ENCODE measurements at places on chromosomes 1 and 21.

GRCh38 chr1:223620297-223620897, 45.1 kb downstream of the CAPN8 start:
- H3K4me3 ChIP-seq: no peak overlapping the region
- no peaks in the 10 kb centered on the region for H3K36me3 ChIP-seq
- peaks cover 3% of the 10 kb centered on the region for H3K27me3 ChIP-seq
- H3K4me1 ChIP-seq: no peaks in the 10 kb centered on the region

DNA sequence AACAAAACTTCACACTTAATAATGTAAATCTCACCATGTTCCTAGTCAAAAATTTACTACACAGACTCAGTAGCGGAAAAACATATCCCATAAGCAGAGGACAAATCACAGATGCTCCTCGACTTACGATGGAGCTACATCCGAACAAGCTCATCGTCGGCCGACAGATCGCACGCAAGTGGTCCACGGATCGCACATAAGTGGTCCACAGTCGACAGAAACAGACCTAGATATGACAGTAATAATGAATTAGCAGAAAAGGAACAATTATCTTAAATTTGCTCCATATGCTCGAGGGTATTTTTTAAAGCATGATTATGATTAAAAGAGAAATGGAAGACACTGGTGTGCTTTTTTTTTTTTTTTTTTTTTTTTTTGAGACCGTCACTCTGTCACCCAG, 36.3 kb downstream of the WDR4 start:
- no peak for DNase-seq
- peaks cover 5% of the 10 kb centered on the region for H3K4me1 ChIP-seq
- H3K27me3 ChIP-seq: no peaks in the 10 kb centered on the region
- peaks cover 9% of the 10 kb centered on the region for H3K36me3 ChIP-seq
- H3K27ac ChIP-seq: no peak overlapping the region

DNA sequence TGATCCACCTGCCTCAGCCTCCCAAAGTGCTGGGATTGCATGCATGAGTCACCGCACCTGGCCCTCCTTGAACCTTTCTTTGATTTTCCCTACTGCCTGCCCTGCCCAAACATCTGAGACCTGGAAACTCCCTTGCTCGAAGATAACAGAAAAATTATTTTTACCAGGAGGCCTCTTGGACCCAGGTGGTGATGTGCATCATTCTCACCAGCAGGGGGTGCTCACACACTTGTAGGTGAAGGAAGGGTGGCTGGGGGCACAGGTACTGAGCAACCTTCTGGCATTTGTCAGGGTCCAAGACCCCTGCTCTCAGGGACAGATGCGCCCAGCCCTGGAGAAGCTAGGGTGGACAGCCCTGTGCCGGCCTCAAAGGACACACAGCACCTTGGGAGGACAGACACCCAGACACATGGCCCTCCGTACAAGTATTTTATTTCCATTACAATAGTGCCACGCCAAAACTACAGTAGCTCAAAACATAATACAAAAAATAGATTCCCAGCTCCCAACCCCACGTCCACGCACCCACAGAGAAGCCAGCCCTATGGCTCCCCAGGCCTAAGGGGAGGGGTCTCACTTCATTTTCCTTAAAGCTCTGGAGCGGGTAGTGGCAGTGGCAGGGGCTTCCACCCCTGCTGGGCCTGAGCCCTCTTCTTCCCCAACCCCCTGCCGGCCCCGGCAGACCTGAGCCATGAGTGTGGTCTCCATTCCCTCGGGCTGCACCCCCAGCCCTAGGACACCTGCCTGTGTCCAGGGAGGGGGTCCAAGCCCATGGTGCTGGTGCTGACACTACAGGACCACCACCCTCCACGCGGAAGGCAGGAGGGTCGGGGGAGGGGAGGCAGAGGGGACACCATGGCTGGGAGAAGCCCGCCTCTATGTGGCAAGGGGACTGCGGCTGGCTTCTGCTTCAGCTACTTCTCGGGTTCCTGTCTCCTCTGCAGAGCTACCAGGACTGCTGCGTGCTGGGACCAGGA, 40.4 kb upstream of the EIF4G3 start:
- H3K36me3 ChIP-seq: peaks cover 6% of the 10 kb centered on the region
- no peak overlapping the region for H3K27ac ChIP-seq
- H3K27me3 ChIP-seq: no peaks in the 10 kb centered on the region
- H3K4me1 ChIP-seq: no peaks in the 10 kb centered on the region
- peak; percentile 70 for DNase-seq

GRCh38 chr21:34911360-34911759, 137.7 kb downstream of the RUNX1 start:
- H3K27me3 ChIP-seq: peaks cover 8% of the 10 kb centered on the region
- H3K4me1 ChIP-seq: peaks cover 12% of the 10 kb centered on the region
- DNase-seq: no peak
- H3K27ac ChIP-seq: no peak overlapping the region
- peaks cover 2% of the 10 kb centered on the region for H3K36me3 ChIP-seq

GRCh38 chr1:152107984-152108881, 7.0 kb downstream of the TCHH start:
- DNase-seq: peak; percentile 29
- H3K27ac ChIP-seq: peak overlapping the region; percentile 72
- no peaks in the 10 kb centered on the region for H3K4me1 ChIP-seq
- peaks cover 1% of the 10 kb centered on the region for H3K36me3 ChIP-seq
- H3K4me3 ChIP-seq: no peak overlapping the region

- peaks cover 4% of the 10 kb centered on the region for H3K4me1 ChIP-seq
- no peak overlapping the region for H3K4me3 ChIP-seq
- peaks cover 79% of the 10 kb centered on the region for H3K27me3 ChIP-seq
- H3K36me3 ChIP-seq: no peaks in the 10 kb centered on the region
- H3K27ac ChIP-seq: no peak overlapping the region
- DNase-seq: no peak
These were observed 803 bp upstream of the RHBG start for GRCh38 chr1:156368157-156368658.

DNA sequence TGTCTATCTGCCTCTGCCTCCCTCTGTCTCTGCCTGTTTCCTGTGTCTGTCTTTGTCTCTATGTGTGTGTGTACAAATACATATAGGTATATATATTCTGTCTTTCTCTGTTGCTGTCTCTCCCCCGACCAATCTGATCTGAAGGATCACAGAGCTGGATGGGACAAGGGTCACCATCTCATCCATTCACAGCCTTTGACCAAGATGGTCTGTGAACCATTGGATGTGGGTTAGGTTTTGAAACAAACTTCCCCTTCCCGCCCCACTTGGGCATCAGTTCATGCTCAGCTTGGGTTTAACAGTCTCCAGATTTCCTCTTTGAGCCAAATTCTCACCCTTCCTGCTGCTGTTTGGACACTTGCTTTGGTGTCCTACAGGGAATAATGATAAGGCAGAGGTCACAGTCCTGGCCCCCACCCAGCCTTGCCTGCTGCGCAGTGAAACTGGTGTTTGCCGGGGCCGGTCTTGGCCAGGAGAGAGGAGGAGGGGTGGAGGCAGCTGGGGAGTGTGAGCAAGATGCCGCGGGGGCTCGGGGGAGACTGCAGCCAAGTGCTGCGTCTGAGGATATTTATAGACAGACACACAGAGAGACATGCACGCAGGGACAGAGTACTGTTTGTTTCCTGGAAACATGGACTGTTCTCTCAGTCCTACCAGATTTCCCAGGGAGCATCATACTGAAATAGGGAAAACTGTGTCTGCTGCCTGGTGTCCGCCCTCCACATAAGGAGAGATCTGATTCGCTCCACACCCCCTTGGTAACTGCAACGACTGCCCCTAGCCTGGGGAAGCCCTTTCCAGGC, 27.0 kb upstream of the BTG2 start:
- peak overlapping the region; percentile 65 for H3K27ac ChIP-seq
- H3K4me3 ChIP-seq: peak overlapping the region; percentile 59
- no peaks in the 10 kb centered on the region for H3K36me3 ChIP-seq
- H3K27me3 ChIP-seq: no peaks in the 10 kb centered on the region
- peaks cover 58% of the 10 kb centered on the region for H3K4me1 ChIP-seq

GRCh38 chr1:85596947-85597346, 16.4 kb downstream of the CCN1 start:
- H3K27ac ChIP-seq: no peak overlapping the region
- H3K4me3 ChIP-seq: no peak overlapping the region
- no peak for DNase-seq
- H3K27me3 ChIP-seq: no peaks in the 10 kb centered on the region
- H3K4me1 ChIP-seq: no peaks in the 10 kb centered on the region

GRCh38 chr21:25890001-25890400, 155.2 kb downstream of the GABPA start:
- H3K36me3 ChIP-seq: peaks cover 4% of the 10 kb centered on the region
- no peak overlapping the region for H3K4me3 ChIP-seq
- H3K4me1 ChIP-seq: peaks cover 1% of the 10 kb centered on the region
- DNase-seq: no peak

- H3K27me3 ChIP-seq: peaks cover 11% of the 10 kb centered on the region
- no peaks in the 10 kb centered on the region for H3K36me3 ChIP-seq
- DNase-seq: peak; percentile 72
- no peak overlapping the region for H3K27ac ChIP-seq
- H3K4me1 ChIP-seq: peaks cover 6% of the 10 kb centered on the region
- no peak overlapping the region for H3K4me3 ChIP-seq
These were observed 16.1 kb upstream of the LRRC8D start for GRCh38 chr1:89804642-89805237.

GRCh38 chr1:228315945-228316588, 90.6 kb downstream of the TRIM11 start:
- no peak overlapping the region for H3K27ac ChIP-seq
- H3K27me3 ChIP-seq: no peaks in the 10 kb centered on the region
- no peak overlapping the region for H3K4me3 ChIP-seq
- no peaks in the 10 kb centered on the region for H3K36me3 ChIP-seq
- DNase-seq: peak; percentile 18

DNA sequence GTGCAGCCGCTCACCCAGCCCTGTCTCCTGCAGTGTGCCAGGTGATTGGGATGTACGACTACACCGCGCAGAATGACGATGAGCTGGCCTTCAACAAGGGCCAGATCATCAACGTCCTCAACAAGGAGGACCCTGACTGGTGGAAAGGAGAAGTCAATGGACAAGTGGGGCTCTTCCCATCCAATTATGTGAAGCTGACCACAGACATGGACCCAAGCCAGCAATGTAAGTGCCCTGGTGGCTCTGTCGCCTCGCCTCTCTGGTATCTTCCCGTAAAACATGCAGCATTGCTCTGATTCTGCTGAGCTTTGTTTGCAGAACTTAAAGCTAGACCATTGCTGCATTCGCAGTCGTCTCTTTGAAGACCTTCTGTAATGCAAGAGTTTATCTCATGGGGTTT, 79.2 kb downstream of the ATP5PO start:
- no peak overlapping the region for H3K4me3 ChIP-seq
- no peaks in the 10 kb centered on the region for H3K27me3 ChIP-seq
- DNase-seq: no peak
- H3K27ac ChIP-seq: no peak overlapping the region
- H3K36me3 ChIP-seq: no peaks in the 10 kb centered on the region

- H3K27ac ChIP-seq: no peak overlapping the region
- H3K4me3 ChIP-seq: no peak overlapping the region
- peaks cover 4% of the 10 kb centered on the region for H3K27me3 ChIP-seq
These were observed 250.8 kb downstream of the FOXD2 start for GRCh38 chr1:47688461-47689296.

- H3K27me3 ChIP-seq: no peaks in the 10 kb centered on the region
- H3K4me1 ChIP-seq: peaks cover 16% of the 10 kb centered on the region
- H3K36me3 ChIP-seq: peaks cover 7% of the 10 kb centered on the region
- peak overlapping the region; percentile 96 for H3K27ac ChIP-seq
- peak overlapping the region; percentile 91 for H3K4me3 ChIP-seq
These were observed 482 bp downstream of the TM2D1 start for GRCh38 chr1:61724506-61724812.
